Stimulated activated CD8-positive, alpha-beta memory T cell treated with anti-CD3 and anti-CD28 coated beads, Interleukin-4, amount 100 ng/mL, for 24 hours (primary cell): ENCODE measurements at places on chromosomes 13 and 19.

DNA sequence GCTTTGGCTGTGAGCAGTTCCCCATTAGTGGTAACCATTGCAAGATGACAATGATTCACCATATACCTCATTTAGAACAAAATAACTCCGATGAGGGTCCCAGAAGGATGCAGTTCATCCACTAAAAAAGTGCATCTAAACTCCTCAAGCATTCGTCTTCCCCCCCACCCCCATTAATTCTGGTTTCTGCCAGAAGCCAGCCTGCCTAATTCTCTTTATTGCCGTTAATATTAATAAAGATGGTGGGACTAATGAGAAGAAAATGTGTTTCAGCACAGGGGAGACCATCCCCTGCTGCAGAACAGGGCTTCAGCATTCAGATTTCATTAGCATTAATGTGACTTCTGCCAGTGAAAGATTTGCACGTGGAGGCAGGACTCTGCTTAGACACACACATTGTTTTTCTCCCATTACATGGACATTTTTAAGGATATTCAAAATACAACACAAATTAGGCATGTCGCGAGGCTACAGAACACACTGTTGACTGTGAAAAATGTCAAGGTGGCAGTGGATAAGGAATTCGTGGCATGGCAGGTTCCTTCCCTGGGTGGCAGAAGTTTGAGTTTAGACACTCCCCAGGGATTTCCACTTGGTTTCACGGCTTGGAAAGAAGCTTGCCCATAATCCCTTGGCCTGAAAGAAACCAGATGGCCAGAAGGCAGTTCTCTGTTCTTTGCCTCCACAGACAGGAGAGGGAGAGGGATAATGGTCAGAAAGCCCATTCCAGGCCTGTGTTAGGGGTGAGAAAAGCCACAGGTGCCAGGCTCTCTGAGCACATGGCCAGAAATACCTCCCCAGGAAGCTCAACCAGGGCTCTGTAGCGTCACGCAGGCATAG, 236.5 kb downstream of the FOXO1 start:
- no peak for DNase-seq

- DNase-seq, result no peak
Observed at GRCh38 chr13:28751175-28751960, 32.6 kb upstream of the SLC46A3 start.

DNA sequence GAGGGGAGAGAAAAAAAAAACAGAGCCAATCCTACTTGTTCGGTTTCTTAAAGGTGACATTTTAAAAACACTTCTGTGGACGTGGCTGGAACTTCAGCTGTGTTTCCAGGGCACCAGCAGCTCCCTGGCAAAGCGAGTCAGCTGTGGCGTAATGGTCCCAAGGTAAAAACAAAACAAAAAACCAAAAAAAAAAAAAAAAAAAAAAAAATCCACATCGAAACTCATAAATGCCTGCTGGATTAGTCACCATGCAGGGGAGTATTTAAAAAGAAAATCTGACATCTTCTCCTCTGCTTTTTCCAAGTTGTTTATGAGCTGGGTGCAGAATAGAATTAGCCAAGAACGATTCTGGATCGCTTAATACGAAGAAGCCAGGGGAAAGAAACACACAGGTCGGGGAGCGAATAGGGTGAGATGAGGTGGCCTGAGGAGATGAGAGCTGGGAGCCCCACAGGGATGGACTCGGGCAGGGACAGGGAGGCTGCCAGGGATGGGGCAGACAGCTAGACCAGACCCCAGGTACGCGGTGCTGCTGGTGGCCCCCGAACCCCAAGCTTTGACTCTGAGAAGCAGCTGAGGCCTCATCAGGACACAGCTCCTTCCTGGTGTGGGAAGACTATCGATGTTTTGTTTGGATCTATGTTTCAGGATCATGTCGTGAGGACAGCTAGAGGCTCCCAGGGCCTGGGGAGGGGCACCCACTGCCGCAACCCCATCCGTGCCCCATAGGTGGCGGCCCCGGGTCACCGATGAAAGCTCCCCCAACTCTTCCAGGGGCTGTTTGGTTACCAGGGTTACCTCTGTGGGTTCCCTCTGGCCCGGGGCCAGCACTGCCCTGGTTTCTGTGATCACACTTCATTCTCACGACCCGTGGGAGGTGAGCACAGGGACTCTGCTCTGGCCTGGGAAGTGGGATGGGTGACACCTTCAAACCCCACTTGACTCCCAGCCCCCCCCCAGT, 3.1 kb upstream of the CTXN1 start:
- DNase-seq, result peak; percentile 55

- DNase-seq, result no peak
Observed at GRCh38 chr13:101210774-101211173, 205.5 kb downstream of the NALCN start.

- no peak for DNase-seq
Observed at GRCh38 chr13:108657519-108657918, 28.1 kb downstream of the MYO16 start.

DNA sequence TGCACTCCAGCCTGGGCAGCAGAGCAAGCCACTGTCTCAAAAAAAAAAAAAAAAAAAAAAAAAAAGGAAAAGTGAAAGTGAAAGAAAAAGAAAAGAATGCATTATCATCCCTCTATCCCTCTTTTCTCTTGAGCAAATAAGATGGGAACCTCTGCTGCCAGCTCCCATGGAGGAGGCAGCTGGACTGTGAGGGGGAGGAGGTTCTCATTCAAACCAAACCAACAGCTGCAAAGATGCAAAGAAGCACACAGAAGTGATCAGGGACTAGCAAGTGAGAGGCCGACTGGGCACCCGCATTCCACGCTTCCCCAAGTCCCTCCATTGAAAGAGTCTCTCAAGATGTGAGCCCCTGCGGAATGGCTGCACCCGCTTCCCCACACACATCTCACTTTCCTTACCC, 63.5 kb downstream of the TSHZ3 start:
- no peak for DNase-seq

DNA sequence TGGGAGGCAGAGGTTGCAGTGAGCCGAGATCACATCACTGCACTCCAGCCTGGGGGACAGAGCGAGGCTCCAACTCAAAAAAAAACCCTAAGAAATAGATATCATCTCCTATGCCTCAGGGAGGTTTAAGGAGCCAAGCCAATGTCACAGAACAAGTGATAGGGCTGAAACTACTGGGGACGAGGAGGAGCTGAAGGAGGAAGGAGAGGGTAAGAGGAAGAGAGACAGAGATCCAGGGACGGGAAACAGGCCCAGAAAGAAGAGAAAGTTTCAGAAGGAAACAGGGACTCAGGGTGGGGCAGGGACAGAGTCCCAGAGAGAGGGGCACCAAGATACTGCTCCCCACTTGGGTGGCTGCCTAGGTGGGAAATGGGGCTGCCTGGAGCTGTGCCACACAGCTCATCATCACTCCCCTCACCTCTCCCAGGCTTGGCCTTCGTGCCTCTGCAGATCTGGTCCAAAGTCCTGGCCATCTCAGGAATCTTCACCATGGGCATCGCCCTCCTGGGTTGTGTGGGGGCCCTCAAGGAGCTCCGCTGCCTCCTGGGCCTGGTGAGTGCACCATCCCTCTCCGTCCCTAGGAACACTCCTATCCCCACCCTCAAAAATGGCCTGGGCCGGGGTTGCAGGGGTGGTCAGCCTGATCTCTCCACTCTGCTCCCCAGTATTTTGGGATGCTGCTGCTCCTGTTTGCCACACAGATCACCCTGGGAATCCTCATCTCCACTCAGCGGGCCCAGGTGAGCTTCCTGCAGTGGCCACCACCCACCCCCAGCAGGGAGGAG, 1.5 kb downstream of the CD37 start:
- no peak for DNase-seq

DNA sequence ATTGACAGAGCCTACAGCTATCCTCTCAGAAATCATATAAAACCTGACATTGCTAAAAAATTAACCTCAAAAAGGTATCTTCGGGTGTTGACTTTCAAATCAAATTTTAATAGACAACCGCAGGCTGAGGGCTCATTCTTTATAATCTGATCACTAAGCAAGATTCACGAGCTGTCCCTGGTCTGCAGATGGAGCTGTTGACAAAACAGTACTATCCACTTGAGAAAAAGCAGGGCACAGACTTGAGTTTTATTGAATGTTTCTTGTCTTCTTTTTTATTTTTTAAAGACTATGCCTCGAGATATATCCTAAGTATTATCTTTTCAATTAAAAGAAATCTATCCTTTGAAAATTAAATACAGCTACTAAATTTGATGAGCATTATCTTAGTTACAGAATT, 540.5 kb downstream of the PCDH9 start:
- DNase-seq, result no peak

GRCh38 chr19:1068009-1069001, 1.3 kb downstream of the ARHGAP45 start:
- no peak for DNase-seq

DNA sequence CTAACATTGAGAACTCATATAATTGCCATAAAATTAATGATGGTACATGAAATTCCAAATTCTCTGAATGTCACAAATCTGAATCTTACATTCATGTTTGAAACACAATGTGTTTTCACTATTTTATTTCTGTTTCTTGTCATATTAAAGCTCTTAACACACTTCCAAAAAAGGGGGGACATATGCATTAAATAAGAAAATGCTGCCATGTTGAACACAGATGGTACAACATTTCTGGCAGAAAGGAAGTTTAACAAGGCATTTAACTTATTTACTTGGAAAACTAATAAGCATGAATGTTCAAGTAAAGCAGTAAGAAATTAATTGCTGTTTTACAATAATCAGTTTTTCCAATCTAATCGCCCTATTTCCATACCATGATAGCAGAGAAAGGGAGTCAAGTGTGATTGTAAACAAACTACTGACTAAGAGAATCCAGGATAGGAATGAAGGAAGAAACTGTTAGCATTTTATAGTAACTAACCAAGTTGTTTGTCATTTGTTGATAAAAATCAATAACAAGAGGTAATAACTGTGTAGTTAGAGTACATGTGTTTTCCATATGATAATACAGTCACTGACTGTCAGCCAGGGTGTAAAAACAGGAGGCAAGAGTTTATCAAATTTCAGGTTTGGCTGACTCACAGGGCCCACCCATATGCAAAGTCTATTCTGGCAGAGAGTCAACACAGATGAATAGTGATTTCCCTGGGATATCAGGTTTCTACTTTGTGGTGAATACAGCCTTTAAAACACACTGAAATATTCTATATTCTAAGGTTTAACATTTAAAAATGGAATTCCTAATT, 5.7 kb upstream of the FOXO1 start:
- DNase-seq, result no peak

GRCh38 chr19:55116859-55117662, at the start of gene PPP1R12C:
Gene PPP1R12C, minus strand, starts transcription at chr19:55117637. Its CDS starts 94 bp downstream, at chr19:55117543.
- no peak for DNase-seq

DNA sequence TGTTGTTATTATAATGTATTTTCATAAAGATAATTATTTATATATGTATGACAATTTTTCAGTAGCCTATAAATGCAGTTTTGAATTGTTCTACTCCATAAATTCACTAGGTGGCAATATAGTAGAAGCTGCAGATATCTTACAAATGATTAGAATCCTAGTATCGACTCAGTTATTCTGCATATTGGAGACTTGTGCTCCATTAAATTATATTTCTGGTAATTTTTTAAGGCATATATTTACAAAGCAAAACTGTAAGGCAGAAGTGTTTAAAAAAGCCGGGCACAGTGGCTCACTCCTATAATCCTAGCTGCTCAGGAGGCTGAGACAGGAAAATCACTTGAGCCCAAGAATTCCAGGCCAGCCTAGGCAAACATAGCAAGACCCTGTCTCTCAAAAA, 58.7 kb downstream of the DPY19L3 start:
- no peak for DNase-seq

- DNase-seq, result no peak
Observed at GRCh38 chr13:96615252-96615651, 379.0 kb downstream of the OXGR1 start.

DNA sequence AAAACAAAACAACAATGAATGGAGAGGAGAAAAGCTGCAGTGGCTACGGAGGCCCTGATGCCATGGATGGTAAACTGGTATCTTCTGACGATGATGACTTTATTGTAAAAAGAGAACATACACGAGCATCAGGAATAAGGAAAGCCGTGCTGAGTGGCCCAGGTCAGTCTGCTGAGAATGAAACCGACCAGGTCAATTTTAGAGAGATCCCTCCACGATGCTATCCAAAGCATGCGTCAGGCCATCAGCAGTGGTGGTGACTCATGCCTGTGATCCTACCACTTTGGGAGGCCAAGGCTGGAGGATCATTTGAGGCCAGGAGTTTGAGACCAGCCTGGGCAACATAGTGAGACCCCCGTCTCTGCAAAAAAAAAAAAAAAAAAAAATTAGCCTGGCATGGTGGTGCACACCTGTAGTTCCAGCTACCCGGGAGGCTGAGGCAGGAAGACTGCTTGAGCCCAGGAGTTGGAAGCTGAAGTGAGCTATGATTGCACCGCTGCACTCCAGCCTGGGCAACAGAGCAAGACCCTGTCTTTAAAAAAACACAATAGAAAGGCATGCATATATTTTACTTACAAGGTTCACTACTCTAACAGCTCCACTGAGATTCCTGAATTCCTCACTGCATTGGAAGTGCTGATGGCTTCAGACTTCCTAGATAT, 62.3 kb downstream of the GADD45B start:
- no peak for DNase-seq

DNA sequence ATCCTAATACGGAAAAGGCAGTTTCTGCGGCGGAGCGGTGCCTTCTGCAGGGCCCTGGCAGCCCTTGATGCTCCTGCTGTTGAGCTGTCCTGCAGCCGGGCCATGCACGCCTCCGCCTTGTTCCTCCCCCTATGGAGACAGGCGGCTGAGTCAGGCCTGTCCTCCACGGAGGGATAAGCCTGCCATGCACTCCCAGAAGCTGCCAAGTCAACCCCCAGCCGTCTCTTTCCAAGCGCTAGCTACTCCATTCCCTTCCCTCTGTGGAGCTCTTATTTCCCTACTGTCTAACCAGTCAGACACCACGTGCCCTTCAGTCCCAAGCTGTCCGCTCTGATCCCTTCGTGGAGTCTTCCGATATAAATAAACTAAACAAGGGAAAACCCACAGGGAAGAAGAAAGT, 197.0 kb downstream of the COL4A1 start:
- DNase-seq, result no peak

DNA sequence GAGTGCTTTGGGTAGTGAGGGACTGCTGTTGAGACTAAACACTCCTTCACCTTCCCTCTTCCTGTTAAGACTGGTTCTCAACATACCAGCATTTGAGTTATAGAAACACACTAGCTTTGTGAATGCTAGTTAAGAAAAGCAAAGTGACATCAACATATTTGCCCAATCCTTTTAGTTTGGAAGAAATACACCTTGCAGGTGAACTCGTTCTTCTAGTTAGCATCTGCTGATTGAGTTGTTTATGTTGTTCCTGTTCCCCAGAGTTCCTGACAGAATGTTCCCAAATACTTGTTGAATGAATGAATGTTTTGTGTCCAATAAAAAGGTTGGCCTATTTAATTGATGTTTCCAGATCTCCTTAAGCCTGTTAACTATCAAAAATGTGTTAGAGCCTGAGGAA, 7.1 kb downstream of the LMO7 start:
- DNase-seq, result no peak

DNA sequence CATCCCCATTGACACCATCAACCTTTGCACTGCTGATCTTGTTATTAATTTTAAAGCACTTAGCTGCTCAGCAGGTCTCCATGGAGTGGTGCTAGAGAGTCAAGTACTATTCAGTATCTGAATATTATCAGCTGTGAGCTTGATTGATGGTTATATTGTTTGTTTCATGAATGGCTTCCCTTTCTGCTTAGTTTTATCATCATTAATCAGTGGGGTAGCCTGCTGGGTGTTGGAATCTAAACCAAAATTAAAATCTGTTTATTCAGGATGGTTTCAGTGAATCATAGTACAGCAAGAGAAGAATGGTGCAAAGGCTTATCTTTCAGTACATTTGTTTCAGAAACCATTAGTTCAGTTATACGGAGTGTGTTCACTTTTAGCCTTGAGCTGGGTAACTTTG, 42.5 kb upstream of the SCEL start:
- no peak for DNase-seq

- no peak for DNase-seq
Observed at GRCh38 chr13:48220592-48220980, 12.4 kb upstream of the ITM2B start.
